MV-4-11 (cell line): ENCODE measurements at places on chromosomes 3 and 15.

GRCh38 chr3:141044695-141045641, 6.2 kb upstream of the SPSB4 start:
- DNase-seq = no peak

DNA sequence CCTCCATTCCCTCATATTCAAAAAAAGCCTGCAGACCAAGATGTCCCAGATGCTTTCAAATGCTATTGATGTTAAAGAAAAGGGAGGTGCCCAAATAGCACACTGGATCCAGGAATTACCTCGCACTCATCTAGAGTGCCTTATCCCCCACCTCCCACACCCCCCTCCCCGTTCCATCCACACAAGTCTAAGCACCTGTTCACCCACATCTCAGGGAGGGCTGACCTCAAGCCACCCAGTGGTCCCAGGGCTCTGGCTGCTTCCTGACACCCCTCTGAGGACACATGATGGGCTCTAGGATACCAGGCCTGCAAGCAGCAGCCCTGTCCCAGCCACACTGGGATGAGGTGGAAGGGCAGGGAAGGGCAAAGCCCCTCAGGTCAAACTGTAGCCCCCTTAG, 4.8 kb downstream of the RBPMS2 start:
- no peak for DNase-seq

DNA sequence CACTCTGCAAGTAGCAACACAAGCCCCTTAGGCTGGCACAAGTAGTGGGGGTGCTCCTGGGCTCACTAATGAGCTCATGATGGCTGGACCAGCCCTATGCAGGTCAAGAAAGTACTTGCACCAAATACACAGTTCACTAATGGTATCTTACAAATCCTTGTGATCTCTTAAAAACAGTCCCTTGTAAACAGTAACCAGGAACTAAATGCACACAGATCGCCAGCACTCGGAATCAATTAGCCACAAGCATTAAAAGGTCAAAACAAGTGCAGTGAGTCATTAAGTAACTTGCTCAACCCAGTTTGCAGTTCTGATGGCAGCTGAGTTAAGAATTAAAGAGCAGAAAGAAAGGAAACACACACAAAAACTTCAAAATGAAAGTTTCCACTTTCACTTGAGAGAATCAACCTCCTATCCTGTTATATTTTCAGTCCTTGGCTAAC, 43.2 kb downstream of the ARHGEF3 start:
- peak; percentile 96 for DNase-seq

DNA sequence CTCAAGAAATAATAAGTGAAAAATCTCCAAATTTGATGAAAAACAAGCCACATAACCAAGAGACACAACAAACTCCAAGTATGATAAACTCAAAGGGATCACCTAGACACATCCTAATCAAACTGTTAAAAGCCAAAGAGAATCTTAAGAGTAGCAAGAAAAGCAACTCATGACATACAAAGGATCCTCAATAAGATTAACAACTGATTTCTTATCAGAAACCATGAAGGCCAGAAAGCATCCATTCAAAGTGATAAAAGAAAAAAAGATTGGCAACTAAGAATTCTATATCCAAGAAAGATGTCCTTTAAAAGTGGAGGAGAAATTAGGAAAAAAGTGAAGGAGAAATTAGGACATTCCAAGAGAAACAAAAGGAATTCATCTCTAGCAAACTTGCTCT, 23.5 kb downstream of the CHSY1 start:
- DNase-seq = no peak

DNA sequence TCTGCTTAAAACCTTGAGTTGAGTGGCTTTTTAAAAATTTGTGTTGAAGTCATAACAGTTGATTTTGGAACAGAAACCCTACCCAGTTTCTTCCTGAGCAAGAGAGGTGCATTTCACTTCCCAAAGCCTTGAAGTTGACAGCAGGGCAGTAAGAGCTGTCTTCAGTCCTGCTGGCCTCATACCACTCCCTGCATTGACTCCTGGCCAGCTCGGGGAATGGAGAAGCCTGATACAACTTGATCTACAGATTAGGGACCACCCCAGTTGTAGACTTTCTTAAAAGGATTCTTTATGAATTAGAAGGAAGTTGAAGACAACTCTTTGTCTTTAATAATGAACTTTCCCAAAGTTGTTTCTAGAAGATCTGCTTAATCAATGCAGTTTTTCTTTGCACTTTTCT, 90.6 kb upstream of the FLNB start:
- no peak for DNase-seq

DNA sequence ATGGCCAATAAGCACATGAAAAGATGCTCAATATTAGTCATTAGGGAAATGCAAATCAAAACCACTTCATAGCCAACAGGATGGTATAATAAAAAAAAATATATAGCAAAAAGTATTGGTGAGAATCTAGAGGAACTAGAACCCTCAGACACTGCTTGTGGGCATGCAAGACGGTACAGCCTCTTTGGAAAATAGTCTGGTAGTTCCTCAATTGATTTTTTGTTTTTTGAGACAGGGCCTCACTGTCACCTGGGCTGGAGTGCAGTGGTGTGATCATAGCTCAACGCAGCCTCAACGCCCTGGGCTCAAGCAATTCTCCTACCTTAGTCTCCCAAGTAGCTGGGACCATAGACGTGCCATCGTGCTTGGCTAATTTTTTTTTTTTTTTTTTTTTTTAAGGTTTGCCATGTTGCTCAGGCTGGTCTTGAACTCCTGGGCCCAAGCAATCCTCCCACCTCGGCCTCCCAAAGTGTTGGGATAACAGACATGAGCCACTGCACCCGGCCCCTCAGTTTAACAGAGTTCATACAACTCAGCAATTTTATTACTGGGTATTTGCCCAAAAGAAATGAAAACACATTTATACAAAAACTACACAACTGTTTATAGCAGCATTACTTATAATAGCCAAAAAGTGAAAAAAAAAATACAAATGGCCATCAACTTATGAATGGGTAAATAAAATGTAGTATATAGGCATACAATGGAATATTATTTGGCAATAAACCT, 5.1 kb downstream of the PRC1 start:
- peak; percentile 36 for DNase-seq

DNA sequence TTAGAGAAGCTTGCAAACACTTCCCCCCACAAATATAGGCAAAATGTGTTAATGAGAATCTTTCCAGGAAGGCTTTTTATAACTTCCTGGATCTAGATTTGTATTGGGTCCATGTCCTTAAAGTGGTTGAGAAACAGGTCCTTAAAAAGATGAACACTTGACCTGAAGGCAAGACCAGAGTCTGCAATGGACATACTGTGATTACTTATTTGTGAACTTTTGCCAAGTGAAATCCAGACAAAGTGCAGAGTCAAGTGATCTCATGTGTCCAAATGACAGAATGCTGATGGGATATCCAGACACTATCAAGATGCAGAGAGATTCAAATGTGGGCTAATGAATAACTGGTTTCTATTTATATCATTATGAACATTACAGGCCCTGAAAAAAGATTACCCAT, 43.8 kb downstream of the FRMD4B start:
- DNase-seq = no peak

DNA sequence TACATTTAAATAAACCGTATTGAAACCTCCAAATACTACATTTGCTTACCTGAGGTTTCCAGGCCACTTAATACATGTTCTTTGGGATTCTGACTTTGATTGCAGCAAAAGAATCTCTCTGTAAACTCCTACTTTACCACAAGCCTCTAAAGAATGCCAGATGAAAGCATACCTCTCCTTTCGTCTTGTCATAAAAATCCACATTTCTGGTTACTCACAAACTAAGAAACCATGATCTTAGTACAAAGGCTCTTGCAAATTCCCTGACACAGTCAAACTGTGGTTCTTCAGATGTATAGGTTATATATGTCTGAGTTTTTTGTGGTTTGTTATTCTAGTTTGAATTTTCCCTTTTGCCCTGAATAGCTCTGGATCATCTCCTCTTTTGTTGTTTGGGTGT, 188.4 kb downstream of the RAP2B start:
- no peak for DNase-seq

- no peak for DNase-seq
Observed at GRCh38 chr3:193782276-193782647, 189.3 kb downstream of the OPA1 start.

- peak; percentile 5 for DNase-seq
Observed at GRCh38 chr3:148911592-148911991, 46.5 kb downstream of the CPA3 start.

GRCh38 chr15:40151991-40152390, 8.9 kb upstream of the BUB1B start:
- DNase-seq = no peak

GRCh38 chr15:74808840-74809229, 3.8 kb upstream of the LMAN1L start:
- no peak for DNase-seq

DNA sequence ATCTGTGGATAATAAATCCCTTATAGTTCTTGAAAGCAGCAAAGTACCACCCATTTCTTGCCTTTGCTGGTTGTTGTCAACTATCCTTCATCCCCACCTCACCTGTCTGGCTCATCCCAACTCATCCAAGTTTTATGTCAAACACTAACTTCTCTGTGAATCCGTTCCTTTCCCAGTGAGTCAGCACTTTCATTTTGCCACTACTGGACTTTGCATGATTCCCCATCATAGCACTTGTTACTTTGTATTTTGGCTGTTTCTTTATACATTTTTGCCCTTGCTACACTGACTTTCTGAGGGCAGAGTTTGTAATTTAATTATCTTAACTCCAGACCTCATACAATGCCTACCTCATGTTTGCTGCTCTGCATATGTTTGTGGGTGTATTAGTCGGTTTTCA, 90.8 kb upstream of the RORA start:
- DNase-seq = no peak

DNA sequence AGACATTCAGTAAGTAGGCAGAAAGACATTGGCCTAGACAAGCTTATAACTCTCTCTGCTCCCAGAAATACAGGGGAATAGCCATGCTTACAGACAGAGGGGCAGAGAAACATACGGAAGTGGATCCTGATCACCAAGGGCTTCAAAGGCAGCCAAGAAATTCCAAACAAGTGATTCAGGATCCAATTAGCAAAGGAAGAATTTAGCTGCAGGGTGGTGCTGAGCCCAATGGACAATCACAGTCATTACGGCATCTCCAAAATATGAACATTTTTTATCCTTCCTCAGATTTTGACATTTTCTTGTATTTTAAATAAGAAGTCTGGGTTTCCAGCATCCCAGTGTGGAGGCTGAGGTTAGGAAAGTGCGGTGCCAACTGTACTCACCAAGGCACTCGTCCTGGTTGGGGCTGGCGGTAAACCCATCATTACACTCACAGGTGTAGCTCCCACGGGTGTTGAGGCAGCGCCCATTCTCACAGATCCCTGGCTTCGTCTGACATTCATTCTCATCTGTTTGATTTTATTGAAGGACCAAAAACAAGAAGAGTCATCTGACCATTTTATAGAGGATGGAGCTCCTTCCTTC, 96.8 kb downstream of the DUT start:
- DNase-seq = no peak

GRCh38 chr3:126541628-126542339, 16.9 kb downstream of the C3orf22 start:
- DNase-seq = no peak

DNA sequence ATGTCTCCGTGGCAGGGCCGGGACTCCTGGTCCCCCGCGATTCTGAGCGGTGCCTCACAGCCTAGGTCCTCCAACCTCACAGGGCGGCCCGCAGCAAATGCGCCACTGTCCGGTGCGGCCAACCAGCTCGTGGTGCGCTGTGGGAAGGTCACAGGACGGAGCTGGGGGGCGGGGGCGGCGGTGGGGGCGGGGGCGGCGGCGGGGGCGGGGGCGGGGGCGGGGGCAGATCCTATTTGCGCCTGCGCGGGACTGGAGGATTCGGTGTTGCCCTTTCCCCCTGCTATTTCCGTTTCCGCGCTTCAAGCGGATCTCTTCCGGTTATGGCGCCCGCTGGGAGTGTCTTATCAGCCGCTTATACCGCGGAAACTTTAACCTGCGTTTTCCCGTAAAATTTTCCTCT, 106.7 kb upstream of the SNRPN start:
- DNase-seq = no peak

DNA sequence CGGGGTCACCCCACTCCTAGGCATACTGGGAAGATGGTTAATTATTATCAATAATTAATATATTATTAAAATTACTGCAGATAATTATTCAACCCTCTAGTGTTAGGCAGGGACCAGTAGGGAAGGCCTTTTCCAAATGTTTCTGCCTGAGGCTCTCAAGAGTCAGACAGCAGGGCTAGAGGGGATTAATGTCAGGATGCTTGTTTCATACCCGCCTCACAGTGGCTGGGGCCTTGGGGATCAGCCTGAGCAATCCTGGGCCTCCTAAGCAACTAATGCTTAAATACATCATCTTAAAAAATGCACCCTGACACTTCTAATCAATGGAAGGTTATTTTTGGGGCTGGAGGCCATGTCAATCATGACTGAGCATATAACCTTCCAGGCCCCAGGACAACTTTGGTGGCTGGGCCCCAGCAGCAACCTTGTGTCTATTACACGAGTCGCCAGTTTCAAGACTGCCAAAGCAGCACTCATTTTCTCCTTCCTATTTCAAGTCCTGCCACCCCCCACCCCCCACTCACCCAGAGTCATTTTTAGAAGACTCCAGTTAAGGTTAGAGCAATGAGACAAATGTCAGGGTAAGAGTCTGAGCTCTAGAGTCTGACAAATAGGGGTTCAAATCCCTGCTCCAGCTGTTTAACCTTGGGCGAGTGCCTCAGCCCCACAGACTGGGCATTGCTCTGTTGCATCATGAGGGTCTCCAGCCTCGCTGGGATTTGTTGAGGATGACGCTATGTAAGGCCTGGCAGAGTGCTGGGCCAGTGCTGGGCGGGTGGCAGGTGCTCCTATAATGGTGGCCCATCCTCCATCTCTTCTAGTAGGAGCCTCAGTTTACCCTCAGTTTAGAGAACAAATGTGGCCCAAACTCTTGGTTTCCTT, 6.1 kb downstream of the AMOTL2 start:
- DNase-seq = no peak

GRCh38 chr3:151925419-151925818, 52.0 kb downstream of the SUCNR1 start:
- DNase-seq = no peak

GRCh38 chr15:65666257-65666656, 44.5 kb downstream of the SLC24A1 start:
- DNase-seq = peak; percentile 9

- DNase-seq = no peak
Observed at GRCh38 chr3:78571486-78571885, 1196.3 kb downstream of the ROBO1 start.

GRCh38 chr3:110343945-110344344, 727.7 kb upstream of the NECTIN3 start:
- DNase-seq = peak; percentile 59

DNA sequence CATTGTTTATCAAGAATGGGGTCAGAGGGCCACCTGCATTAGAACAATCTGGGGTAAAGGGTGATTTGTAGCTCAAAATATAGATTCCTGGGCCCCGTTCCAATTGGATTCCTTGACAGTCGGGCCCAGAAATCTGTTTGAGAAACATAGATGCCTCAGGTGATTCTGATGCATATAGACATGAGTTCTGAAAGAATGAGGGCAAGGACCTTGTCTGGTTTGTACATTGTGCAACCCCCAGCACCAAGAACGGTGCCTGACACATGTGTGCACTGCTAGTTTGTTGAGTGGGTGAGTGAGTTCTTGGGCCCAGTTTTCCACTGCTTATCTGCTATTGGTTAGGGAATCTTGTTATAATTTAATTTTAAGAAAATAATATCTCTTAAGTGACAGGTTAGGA, 16.6 kb downstream of the CRYBG3 start:
- no peak for DNase-seq

- no peak for DNase-seq
Observed at GRCh38 chr3:197322149-197322548, 23.7 kb upstream of the DLG1 start.
